ENCODE measurements at places on chromosomes 13 and 19.

DNA sequence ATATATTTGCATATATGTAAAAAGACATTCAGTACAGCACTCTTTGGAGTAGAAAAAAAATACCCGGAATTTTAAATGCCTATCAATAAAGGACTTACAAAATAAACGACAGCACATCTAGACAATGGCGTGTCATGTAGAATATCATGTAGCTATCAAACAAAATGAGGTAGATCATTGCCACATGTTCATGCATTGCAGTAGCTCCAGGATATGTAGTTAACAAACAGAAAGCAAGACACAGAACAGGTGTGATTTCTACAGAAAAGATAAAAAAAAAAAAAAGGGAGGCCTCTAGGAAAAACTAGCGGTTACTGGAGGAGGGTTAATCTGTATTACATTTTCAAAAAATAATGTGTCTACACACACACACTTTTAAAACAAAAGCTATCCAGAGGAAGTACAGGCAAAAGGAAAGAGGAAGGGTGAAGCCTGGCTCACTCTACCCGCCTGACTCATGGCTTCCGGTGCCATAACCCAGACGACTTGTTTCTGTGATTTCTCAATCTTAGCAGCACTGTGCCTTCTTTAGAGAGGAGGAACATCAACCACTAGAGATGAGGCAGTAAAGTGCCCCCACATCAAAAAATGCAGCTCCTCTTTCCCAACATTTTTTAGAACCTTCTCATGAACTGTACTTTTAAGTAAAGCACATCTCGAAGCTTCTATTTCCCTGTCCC, 6.9 kb downstream of the KCTD12 start:
- peak; percentile 55 for DNase-seq

DNA sequence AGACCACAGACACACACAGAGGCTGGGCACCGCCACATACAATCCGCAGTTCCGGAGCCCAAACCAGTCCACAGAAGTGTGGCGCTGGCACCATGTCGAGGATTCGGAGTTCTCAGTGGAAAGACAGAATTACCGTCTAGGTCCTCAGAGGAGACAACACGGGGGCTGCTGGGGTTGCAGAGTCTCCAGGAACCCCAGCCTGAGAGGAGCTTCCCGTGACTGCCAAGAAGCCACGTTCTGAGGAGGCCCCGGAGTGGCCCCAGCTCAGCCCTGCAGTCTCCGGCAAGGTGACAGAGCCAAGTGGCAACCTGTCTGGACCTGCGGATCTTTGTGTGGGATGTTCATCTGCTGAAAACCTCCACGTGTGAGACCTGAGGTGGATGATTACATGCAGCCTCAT, 7.3 kb upstream of the ADPRHL1 start:
- DNase-seq, result no peak

- DNase-seq, result no peak
Observed at GRCh38 chr13:110653851-110654250, 38.5 kb downstream of the NAXD start.

GRCh38 chr19:41569481-41570150, 6.3 kb upstream of the CEACAM21 start:
- no peak for DNase-seq

GRCh38 chr19:4051175-4052101, 15.3 kb downstream of the ZBTB7A start:
- no peak for DNase-seq

DNA sequence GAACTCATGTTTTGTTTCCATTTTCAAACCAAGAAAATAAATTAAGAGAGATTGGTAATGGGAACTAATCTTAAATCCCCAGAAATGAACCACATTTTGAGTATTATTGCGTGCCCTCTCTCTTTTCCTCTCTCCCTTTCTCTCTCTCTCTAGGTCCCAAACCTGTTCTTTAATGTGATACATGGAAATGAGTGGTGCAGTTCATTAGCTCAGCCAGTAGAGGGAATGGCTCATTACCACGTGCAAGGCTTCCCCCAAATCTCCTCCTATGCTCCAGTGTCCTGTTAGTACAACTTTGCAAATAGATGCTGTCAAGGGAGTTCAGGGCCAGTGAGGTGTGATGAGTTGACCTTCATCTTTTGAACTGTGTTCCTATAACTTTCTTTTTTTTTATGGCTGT, 178.4 kb downstream of the FGF9 start:
- DNase-seq, result no peak

DNA sequence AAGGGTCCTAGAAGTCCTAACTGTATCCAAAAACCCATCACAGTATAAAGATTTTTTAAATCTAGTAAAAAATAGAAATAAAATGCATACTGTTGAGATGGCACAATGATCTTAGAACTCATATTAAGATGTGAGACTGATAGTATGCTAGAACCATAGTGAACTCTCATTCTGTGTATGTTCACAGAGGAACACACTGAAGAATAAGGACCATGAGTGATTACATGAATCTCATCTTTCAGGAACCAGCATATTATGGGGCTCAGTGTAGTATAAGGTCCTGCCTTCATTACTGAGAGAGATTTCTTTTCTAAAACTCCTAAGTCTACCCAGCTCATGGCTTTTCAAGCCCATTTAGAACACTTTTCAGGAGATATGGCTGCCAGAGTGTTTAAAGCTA, 59.8 kb upstream of the RFC3 start:
- no peak for DNase-seq

DNA sequence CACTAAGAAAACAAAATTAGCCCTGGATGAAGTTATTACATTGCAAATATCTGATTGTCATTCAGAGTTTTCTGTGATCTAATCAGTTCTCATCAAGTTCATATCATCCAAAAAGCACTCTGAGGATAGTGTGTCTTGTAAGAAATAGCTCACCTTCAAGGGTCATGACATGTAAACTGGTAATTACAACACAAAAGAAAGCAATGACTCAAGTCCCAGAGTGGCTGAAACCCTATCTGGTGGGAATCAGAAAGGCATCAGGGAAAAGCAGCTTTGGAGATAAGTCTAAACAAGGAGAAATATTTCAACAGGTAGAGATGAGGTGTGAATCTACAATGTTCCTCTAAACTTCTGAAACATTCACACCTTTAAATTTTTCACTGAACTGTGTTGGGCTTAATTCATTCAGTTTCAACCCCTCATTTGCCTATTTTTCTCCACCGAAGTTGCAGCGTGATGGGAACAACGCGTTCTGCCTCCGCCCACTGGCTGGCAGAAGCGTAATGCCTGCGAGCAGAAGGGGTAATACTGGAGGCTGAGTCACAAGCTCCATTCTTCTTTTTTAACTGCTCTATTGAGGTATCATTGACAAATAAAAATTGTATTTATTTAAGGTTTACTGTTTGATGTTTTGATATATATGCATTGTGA, 155.2 kb upstream of the IPO5 start:
- DNase-seq, result no peak

DNA sequence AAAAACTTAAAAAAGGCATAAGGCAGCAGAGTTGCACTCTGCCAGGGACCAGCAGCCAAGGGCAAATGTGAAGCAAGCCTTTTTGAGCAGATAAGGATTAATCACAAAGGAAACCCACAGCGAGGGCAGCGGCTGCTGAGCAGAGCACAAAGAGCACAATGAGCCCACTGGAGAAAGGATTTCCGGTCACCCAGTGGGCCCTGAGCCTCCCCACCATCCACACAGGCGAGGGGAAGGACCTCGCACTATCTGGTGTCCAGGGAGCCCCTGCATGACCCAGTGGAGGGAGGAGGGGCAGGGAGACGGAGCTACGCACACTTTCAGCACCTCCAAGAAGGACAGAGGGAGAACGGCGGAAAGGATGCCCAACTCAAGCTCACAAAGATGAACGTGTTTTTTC, 40.0 kb downstream of the COL4A1 start:
- no peak for DNase-seq

DNA sequence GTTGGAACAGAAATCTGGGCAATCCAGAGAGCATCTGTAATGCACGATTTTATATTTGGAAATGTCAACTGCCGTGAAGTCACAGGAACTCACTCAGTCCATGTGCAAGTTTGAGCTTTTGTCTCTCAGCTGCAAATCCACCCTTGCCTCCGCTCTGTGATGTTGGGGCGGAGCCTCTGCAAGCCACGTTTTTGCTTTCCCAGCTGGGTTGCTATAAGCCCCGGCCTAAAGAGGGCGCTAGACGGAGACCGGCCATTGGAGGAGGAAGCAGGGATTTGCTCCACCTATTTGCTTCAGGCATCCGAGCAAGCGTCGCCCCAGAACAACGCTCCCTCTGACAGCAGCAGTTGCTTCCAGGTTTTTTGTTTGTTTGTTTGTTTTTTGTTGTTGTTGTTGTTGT, 56.2 kb downstream of the TRPM4 start:
- DNase-seq, result no peak

DNA sequence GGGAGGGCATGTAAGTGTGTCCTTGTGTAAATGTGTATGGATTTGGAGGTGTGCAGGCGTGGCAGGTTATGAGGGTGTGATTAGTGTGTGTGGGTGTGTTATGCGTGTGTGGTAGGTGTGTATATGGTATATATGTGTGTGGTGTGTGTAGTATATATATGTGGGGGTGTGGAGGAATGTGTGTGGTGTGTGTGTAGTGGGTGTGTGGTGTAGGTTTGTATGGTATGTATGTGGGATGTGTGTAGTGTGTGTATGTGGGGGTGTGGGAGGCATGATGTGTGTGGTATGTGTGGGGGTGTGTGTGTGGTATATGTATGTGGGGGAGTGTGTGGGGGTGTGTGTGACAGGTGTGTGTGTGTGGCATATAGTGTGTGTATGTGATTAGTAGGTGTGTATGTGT, 104.2 kb downstream of the SLC7A1 start:
- no peak for DNase-seq

DNA sequence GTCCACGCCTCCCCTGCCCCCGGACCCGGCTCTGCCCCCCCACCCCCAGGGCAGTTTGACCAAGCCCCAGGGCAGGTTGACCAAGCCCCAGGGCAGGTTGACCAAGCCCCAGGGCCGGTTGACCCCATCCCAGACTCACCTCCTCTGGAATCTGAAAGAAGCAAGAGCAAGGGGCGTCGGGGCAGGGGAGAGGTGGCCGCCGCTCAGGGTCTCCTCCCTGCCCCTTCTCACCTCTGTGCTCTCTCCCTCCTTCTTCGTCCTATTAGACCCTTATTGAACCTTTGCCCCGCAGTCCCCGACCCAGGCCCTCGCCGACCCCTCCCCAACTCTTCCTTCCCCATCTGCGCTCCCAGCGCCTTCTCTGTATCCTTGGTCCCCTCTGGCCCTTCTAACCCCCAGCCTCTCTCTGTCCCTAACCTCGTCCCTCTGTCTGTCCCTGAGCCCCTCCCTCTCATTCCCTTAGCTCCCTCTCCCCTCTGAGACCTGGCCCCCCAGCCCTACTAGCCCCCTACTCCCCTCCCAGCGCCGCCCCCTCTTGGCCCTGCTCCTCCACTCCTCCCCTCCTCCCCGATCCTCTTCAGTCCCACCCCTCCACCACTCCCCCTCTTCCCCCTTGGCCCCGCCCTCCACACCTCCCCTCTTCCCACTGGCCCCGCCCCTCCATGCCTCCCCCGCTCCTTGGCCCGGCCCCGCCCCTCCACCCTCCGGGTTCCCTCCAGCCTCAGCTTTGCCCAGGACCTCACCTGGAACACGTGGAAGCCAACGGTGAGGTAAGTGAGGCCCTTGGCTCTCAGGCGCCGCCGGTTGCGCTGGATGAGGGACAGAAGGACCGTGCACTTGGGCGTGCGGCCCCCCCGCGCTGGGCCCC, 7.6 kb downstream of the CAPN12 start:
- peak; percentile 73 for DNase-seq

DNA sequence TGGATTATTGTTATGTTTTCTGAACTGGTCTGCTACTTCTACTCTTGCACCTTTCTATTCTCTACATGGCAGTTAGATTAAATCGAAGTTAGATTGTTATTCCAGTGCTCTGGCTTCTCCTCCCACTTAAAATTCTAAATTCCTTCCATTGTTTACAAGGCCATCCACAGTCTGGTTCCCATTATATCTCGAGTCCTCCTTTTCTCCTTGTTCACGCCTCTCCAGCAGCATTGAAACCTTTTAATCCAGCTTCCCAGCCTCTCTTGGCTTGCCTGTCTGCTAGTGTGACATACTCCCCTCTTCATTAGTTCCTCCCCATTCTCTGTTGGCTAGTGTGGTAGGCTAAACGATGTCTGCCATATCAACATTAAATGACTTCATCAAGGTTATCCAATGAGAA, 54.5 kb downstream of the DNAJC15 start:
- no peak for DNase-seq

GRCh38 chr13:100646030-100646673, 28.4 kb downstream of the TMTC4 start:
- DNase-seq, result no peak

GRCh38 chr13:97506511-97506910, 72.5 kb downstream of the RAP2A start:
- no peak for DNase-seq

DNA sequence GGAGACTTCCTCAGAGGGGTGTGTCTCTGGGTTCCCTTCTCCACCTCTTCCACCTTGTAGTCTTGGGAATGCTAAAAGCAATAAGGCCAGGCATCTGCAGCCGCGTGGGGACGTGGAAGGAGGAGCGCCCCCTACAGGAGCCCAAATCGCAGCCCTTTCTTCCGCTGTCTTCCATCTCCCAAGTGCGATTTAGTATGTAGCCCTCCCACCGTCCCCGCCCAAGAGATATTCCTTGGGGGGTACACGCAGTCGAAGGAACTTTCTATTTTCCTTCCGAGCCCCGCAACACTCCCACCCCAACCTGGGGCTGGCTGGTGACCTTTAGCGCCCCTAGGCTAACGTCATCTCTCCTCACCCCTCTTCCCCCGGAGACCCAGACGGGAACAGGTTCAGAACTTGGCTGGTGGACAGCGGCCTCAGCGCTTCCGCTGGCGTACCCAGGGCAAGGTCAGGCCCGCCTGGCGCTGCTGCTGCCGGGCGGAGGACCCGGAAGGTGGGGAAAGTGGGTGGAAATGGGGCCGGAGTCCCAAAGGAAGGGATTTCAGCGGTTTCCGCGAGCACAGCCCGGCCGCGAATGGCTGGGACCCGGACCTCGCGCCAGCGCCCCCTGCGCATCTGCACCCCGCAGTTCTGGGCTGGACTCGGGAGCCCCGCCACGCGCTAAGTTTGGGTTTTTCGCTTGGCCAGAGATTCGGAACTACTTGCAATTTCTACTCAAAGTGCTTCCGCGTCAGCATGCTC, 2.1 kb upstream of the PCDH8 start:
- DNase-seq, result peak; percentile 42

DNA sequence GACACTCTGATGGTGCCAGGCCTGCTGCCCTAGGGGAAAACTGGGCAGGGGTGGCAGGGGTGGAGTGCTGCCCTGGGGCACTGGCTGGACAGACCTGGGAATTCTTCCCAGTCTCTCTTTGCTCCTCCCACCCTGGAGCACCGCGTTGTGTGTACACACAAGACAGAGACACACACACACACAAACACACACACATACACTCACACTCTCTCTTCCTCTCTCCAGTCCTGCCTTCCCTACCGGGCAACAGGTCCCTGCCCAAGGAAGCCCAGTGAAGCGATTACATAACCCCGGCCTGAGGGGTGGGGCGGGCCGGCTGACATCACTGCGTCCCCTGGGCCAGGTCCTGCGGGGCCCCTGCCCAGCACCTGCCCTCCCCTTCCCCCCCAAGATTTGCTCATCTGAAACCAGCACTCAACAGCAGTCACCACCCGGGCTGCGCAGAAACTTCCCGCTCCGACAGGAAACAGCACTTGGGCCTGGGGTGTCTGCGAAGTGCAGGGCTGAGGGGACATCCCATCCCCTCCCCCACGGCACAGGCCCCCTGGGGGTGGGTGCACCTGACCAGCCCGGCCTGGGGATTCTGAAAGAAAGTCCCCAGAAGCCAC, 1.2 kb downstream of the MKNK2 start:
- peak; percentile 59 for DNase-seq
